ENCODE measurements at places on chromosomes 3 and 15.
A peak's percentile ranks its signal among the peaks of the same experiment; 100 is the strongest.

DNA sequence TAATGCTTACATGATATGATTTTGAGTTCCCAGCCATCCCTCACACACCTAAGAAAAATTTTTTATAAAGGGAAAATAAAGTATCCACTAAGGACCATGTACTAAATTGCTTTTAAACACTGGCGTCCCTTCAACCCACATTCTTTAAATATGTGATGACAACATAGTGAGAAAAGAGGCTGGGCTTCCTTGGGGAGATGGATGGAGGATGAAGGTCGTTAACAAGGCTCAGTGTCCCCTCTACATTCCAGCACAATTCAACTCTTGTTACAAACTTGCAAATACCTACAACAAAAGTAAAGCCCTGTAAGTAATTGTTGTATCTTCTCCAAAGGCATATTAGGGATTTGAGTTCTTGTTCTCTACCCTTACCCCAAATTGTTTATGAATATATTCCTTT is 87.2 kb upstream of the SLC4A7 start:
- no peak for DNase-seq

DNA sequence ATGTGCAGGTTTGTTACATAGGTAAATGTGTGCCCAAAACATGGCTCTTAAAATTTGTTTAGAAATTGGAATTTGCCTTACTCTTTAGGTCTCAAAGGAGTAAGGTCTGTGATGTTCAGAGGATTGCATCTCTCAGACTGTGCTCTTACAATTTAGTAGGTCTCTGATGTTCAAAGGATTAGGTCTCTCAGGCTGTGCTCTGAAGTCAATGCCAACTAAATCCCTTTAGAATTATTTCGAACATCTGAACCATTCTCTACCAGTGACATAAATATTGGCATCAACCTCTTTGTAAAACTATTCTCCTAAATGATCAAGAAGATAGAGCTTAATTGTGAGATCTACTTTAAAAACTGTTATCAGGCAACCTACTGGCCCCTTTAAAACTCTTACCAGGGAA is at the start of gene OR5K1:
TSS of gene OR5K1 (plus strand) at position 301 of the 400 bp plus-strand sequence. CDS start 6,376 bp downstream, outside the sequence.
- DNase-seq: no peak

GRCh38 chr15:95499397-95499796 is 831.1 kb upstream of the NR2F2 start:
- DNase-seq: no peak

DNA sequence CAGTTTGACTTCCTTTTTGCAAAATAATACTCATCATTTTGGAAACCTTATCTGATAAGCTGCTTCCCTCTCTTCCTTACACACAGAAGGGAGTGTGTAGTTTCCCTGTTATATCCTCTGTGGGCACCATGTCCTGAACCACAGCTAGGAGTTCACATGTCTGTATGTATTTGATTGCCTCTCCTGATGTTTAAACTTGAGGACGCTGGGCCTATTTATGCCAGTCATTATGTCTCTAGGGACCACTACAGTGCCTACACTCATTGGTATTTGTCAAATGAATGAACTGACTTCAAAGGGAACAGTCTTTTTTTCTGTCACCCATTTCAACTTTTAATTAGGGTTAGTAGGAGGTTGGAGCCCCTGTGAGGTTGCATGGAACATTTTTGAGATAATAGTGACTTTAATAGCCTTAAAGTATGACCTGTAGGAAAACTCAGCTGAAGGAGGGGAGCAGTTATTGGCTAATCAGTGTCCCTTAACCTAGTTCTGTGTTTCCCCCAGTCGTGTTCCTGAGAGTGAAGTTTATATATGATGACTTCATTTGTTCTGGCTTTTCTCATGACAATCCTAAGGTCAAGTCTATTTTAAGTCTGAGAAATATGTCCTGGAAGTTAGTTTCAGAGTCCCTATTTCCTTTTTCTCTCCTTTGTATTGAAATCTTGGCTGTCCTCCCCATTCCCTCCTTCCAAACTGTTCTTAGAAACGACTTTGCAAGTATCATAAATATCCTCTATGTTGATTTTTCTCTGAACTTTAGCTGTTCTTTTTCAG is 28.9 kb downstream of the PDE8A start:
- peak; percentile 41 for DNase-seq

DNA sequence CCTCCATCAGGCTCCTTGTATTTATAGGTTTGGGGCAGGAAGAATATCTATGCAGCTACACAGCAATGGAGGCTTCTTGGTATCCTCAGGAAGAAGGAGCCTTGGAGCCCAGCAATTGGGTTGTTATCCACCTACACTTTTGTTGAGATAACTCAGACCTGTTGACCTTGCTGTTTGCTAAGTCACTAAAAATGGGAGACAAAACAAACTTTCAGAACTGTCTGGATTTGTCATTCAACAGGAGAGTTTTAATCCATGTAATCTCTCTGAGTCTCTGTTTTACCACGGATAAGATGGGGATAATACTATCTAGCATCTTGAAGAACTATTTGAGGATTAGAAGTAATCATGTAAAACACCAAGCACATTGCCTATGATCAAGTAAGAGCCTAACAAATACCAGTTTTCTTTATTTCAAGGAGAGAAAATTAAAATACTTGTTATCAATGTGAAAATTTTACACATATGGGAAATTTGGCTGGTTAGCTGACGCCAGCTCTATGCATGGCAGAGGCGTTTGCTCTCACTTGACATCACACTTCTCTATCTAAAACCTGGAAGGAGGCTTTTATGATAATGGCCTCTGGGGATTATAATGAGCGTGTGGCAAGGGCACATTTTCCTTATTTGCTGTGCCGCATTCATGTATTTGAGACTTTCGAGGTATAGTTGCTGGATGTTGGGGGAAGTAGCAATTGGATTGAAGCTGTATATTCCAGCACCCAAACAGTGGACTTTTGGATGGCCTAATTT is 215.6 kb downstream of the PDCD6IP start:
- DNase-seq: no peak
